ENCODE measurements at places on chromosomes 11 and 22.

- no peak for DNase-seq
Observed at GRCh38 chr11:67397536-67397935, 4.1 kb downstream of the PPP1CA start.

- DNase-seq, result no peak
Observed at GRCh38 chr11:13329670-13330356, 52.2 kb downstream of the BMAL1 start.

DNA sequence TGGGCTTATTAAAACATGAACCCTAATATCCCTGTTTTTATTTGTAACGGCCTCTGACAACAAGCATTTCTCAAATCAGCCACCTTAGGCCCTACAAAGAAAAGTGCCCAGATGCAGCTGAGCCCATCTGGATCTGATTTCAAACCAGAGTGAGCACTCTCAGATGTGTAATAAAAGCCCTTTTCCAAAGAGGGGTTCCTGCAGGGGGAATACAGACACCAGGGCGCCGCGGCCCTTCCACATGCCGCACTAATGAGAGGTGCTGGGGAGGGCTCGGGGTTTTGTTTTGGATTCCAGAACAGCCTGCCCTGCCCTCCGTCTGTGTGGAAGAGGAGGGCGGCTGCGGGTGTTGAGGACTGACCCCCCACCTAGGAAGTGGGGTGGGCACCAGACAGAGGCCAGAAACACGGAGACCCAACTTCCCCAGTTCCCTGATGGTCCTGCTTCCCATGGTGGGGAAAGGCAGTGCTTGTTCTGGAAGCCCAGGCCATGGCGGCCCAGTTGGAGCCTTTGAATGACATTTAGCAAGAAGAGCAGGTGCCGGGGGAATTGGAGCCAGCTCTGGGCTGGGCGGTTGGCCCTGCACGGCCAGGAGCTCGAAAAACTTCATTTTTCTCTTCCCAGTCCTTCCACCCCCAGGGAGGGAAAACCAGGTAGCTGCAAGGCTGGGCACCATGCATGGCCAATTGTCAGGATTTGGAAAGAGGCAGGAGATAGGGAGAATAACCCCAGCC, 63.7 kb downstream of the MACROD1 start:
- no peak for DNase-seq

GRCh38 chr22:31604746-31605705, 57.0 kb downstream of the PISD start:
- DNase-seq, result no peak

DNA sequence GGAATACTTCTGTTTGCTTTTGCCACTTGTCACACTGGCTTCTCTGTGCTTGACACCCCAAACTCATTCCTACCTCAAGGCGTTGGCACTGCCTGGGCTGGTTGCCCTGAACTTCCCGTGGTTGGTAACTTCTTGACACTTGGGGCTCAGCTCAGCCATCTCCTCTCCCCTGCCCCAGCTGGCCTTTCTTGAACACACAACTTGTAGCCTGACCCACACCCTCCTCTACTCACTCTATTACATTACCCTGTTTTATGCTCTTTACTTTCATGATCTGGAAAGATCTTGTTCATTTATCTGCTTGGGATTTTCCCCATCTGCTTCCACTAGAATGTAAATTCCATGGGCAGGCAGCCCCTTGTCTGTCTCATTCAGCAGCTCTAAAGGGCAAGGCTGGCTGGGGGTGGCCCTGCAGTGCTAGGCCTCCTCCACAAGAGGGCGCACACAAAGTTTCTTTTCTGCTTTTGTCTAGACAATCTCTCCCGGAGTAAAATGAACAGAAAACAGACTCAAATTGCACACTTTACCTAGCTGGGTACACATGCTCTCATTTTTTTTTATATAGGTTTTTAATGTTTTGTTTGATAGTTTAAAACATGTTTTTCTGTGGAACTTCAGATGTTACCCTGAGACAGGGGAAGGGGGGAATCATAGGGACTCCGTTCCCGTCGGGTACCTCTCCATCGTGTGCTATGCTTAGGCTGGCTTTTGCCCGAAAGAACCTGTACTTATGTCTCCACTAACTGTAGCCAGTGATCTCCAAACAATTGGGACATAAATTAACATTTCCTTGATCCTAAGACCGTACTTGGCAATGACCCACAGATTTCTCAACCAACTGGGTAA, 16.4 kb upstream of the MRGPRX2 start:
- DNase-seq, result no peak

DNA sequence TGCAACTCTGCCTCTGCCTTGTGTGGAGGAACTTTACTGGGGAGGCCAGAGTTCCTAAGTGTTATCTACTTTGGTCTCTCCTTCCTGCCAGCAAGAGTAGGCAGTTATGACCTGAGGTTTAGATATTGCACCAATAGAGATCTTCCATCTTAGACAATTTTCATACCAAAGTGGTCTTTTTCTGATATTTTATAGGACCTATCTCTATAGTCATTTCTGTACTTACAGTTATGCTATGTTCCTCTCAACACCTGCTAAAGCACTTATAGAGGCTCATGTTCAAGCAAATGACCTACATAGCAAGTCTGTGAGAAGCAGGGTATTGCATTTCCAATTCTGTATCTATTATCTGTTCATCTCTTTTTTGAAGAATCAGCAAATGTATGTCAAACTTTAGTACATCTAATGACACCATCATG, 80.8 kb downstream of the HORMAD2 start:
- DNase-seq, result no peak

DNA sequence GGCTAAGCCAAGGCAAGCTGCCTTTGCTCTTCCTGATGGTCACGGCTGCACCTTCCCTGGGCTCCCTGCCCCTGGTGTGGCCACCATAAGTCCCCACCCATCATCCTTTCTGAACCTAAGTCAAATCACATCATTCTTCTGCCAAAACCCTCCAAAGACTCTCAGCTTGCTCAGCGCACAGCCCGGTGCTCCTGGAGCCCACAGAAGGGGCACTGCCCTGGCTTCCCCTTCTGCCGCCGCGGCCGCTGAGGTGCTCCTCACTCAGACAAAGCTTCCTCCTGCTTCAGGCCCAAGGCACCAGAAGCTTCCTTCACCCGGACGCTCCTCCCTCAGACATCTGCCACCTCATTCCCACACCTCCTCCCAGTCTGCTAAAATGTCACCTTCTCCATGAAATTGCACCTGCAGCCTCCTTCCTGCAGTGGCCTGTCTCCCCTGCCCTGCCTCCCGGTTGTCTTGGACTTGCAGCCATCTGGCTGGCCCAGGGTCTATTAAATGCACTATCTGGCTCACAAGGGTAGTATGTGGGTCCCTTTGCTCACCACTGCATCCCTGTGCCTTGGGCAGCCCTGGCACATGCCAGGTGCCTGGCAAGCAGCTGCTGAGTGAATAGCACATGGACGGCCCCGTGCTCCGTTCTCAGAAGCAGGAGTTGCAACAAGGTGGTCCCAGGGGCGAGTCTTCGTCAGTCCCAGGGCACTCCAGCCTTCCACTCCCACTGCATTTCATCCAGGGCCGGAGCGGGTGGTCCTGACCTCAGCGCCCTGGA, 108.2 kb downstream of the WNT7B start:
- no peak for DNase-seq

GRCh38 chr11:120612513-120613263, 101.1 kb downstream of the GRIK4 start:
- DNase-seq, result no peak

GRCh38 chr22:19508024-19508776, 16.0 kb downstream of the CLDN5 start:
- no peak for DNase-seq

GRCh38 chr11:114398303-114398920, 1.9 kb downstream of the C11orf71 start:
- DNase-seq, result no peak

GRCh38 chr22:42831712-42832111, 25.4 kb downstream of the ARFGAP3 start:
- no peak for DNase-seq

GRCh38 chr22:43562843-43563242, 151.0 kb downstream of the MPPED1 start:
- no peak for DNase-seq

- no peak for DNase-seq
Observed at GRCh38 chr11:100709233-100709957, 22.3 kb downstream of the ARHGAP42 start.

DNA sequence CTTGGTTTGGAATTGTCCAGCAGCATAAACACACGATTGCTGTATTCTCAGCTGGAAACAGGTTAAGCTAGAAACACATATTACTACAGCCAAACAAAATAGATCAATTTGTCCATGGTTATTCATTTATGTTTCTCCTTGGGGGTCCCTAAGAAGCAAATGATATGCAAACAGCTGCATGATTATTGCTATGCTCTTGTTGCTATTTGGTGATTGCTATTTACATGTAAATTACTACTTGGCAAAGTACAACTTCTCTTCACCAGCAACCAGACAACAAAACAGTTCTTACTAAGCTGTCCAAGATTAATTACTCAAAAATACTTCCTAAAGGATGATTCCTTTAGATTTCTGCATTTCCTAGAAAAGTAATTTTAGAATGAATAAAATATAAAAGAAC, 567.9 kb upstream of the ARHGAP42 start:
- no peak for DNase-seq

DNA sequence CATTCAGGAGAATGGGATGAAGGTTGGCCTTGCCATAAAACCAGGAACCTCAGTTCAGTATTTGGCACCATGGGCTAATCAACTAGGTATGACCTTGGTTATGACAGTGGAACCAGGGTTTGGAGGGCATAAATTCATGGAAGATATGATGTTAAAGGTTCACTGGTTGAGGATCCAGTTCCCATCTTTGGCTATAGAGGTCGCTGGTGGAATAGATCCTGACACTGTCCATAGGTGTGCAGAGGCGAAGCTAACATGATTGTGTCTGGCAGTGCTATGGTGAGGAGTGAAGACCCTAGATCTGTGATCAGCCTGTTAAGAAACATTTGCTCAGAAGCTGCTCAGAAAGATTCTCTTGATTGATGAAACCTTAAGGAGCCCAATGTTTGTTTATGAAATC, 5.7 kb downstream of the NF2 start:
- no peak for DNase-seq

DNA sequence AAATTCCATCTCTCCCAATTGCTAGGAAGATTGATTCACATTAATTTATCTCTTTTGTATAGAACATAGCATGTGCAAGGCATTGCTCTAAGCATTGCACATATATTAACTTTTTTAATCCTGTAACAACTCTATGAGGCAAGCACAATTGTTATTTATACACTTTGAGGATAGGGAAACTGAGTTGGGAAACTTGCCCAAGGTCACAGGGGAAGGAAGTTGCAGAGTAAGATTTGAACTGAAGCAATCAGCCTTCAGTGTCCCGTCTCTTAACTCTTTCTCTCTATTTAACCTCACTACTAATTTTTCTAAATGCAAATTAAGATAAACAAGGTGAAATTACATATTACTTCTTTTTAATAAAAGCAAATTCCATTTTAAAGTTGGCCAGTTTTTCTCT, 22.2 kb downstream of the OR56B4 start:
- no peak for DNase-seq

DNA sequence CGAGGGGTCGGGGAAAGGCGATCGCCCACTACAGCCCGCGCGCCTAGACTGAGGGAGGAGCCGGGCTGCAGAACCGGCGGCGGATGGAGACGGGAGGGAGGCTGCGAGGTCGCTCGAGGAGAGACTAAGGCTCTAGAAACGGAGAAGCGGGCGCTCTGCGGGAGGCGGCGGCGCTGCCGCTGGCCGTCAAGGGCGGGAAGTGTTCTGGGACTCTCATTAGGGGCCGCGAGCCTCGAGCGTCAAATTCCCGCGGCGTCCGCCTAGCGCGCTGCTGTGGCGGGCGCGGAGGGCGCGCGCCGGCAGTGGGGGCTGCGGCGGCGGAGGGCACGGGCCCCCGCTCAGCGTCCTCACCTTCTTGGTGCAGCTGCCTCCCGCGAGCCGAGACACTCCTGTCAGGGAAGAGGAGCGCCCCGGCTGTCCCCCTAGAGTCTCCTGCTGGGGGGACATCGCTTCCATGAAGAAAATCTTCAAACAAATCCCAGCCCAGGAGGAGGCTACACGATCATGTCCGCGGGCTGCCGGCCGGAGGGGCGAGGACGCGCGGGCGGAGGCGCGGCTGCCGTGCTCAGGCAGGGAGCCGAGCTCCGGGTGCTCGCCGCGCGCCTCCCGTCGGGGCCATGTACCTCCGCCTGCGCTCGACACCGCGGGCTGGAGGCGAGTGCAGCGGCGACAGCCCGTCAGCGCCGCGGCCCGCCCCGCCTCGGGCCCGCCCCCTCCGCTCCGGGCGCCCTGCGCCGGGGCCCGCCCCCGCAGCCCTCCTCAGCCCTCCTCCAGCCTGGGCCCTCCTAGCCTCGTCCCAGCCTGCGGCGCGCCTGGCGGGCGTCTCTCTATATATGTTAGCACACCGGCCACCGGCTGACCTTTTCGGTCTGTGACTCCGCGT, at the start of gene ARHGAP20:
ARHGAP20 (minus strand) TSS at position 662 of the 883 bp plus-strand sequence; CDS start at position 456, 206 bp downstream.
- DNase-seq, result no peak

DNA sequence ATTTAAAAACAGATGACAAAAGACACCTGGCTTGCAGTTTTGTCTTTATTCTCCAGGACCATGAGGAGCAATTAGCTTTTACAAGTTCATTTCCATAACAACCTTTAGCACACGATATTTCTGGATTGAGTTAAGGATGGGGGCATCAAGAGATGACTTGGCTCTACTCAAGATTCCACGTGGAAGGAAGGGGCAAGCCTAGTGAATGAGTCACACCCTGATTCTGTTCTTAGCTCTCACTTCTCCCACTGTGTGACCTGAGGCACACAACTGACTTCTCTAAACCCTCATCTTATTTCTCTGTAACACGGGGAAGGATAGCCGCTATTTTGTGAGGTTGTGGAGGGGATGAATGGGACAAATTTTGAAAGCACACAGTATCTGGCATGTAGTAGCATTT, 185.5 kb downstream of the KIRREL3 start:
- no peak for DNase-seq

DNA sequence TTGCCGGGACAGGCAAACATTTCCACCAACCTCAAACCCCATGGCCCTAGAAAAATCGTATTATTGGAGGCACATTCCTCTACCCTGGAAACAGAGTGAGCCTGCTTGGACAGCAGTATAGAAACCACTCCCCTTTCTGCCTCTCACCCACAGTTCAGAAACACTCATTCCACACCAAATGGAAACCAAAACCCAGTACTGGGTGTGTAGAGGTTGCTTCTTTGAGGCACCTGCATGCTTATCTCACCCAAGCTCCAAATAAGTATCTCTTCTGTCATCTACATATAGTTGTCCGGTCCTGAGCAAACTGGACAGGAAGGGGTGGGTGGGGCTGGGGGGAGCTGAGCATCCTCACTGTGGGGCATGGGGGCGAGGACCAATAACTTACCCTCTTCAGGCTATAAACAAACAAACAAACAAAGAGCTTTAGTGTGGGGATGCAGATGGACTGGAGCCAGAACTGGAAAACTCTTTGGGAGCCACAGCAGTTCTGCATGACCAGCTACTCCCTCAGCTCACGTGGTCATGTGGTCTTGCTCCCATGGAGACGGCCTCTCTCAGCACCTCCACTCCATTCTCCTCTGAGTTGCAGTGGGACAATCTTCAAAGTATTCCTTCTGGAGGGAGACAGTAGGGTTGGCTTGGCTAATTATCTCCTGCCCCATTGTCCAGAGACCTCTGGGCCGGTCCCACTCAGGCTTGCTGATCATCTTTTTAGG, 1.0 kb upstream of the PLAAT2 start:
- DNase-seq, result no peak

GRCh38 chr11:63682066-63683021, 1.0 kb downstream of the RTN3 start:
- DNase-seq, result no peak

GRCh38 chr22:28843633-28844032, 39.7 kb upstream of the ZNRF3 start:
- no peak for DNase-seq
